ENCODE measurements at places on chromosomes 13 and 19. TPM values are rescaled to one million over a fixed set of nuclear protein-coding genes. Genes with fewer than 3 reads are reported as not detected.

The ZNF285 gene
- total RNA-seq = 3.0 TPM

DNA sequence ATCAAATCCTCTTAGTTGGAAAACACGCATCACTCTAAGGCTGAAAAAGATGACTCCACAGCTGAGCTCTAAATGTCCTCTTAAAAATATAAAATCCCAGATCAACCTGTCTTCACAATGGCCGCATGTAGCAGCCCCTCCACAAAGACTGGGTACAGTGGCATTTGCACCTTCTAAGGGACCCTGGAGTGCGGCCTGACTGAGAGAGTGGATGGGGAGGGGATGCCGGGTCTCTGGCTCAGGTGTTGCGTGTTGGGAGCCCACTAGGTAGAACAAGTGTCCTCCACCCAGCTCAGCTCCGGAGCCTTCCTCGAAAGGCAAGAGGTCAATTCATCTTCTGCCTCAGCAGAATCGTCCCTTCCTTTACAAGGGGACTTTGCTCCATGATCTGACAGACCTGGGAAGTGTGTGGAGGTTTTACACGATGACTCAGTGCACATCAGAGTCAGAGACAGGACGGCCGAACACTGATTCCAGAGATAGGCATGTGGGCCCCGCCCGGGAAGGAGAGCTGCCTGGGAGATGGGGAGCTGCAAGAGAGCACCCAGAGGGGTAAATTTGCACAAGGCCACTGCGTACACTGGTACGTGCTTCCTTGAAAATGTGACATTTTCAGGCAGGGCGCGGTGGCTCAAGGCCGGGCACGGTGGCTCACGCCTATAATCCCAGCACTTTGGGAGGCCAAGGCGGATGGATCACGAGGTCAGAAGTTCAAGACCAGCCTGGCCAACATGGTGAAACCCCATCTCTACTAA, 23.5 kb upstream of the SLC15A1 start:
- no peaks in the 10 kb centered on the region for H3K36me3 ChIP-seq
- H3K27me3 ChIP-seq = no peaks in the 10 kb centered on the region
- DNase-seq = no peak
- no peak overlapping the region for H3K4me3 ChIP-seq

The CBY2 gene
- total RNA-seq = not detected

GRCh38 chr13:97360610-97361009, 73.4 kb upstream of the RAP2A start:
- H3K36me3 ChIP-seq = peaks cover 5% of the 10 kb centered on the region
- DNase-seq = no peak
- no peak overlapping the region for H3K4me3 ChIP-seq
- peaks cover 27% of the 10 kb centered on the region for H3K4me1 ChIP-seq

DNA sequence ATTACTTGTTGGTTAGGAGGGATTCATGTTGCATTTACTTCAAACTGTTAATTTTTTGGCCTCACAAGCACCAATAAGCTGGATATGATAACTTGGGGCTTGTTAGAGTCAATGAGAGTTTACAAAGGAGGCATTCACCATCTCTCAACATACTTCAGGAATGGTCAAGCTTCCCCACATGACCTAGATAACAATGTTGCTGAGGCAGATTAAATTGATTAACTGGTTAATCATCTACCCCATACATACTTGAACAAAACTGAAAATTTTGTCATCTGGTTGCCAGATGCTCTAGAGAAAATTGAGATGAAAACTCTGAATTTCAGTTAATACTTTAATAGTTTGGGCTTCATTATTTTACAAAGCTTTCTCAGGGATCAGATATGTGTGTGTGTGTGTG, 43.0 kb upstream of the UBL3 start:
- no peak overlapping the region for H3K4me3 ChIP-seq
- H3K4me1 ChIP-seq = peaks cover under 1% of the 10 kb centered on the region
- H3K36me3 ChIP-seq = no peaks in the 10 kb centered on the region
- no peak overlapping the region for H3K27ac ChIP-seq
- H3K27me3 ChIP-seq = no peaks in the 10 kb centered on the region
- no peak for DNase-seq

The TLE6 gene
- 0.91 TPM for total RNA-seq

DNA sequence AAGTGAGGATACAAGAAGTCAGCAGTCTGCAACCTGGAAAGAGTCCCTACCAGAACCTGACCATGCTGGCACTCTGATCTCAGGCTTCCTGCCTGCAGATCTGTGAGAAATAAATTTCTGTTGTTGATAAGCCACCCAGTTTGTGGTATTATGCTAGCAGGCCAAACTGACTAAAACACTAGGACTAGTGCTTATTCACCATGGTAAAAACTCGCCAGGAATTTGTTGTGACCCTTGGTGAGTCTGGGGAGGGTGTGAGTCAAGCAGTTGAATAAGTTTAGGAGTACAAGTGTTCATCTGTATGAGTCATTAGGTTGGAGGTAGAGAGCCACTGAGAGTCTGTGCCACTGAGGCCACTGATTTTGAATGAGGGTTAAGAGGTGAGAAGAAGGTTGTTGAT, 3.6 kb downstream of the ZIK1 start:
- H3K4me1 ChIP-seq = peaks cover 17% of the 10 kb centered on the region
- no peak overlapping the region for H3K27ac ChIP-seq
- H3K36me3 ChIP-seq = peaks cover 46% of the 10 kb centered on the region
- H3K4me3 ChIP-seq = no peak overlapping the region
- DNase-seq = no peak

- no peaks in the 10 kb centered on the region for H3K4me1 ChIP-seq
- H3K4me3 ChIP-seq = no peak overlapping the region
- no peak overlapping the region for H3K27ac ChIP-seq
Measured at GRCh38 chr19:29040292-29040691, 172.7 kb downstream of the UQCRFS1 start.

- no peaks in the 10 kb centered on the region for H3K4me1 ChIP-seq
- no peak for DNase-seq
- H3K4me3 ChIP-seq = no peak overlapping the region
Measured at GRCh38 chr19:54521022-54521859, 18.6 kb downstream of the LAIR2 start.

The PSG1 gene
- not detected for total RNA-seq

The FCAR gene
- 6.3 TPM for total RNA-seq

The KLK5 gene
- not detected for total RNA-seq

- H3K27ac ChIP-seq = peak overlapping the region; percentile 42
- H3K36me3 ChIP-seq = no peaks in the 10 kb centered on the region
- no peak overlapping the region for H3K4me3 ChIP-seq
Measured at GRCh38 chr19:782878-783668, 14.2 kb upstream of the PTBP1 start.

DNA sequence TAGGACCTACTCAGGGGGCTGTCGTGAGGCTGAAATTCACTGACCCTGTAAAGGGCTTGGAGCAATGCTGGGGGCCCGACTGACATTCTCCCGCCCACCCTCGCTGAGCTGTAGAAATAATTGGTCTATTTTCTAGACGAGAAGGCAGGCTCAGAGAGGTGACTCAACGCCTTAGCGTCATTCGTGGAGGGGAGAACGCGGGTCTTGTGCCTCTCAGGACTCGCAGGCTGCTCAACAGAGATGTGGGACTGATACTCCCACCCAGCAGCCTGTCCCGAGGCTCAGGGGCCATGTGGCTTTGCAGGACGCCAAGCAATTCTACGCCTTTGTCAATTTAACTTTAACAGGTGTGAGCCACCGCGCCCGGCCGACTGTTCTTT, 23.6 kb upstream of the ASPDH start:
- no peak for DNase-seq
- H3K27ac ChIP-seq = no peak overlapping the region
- no peak overlapping the region for H3K4me3 ChIP-seq
- no peaks in the 10 kb centered on the region for H3K36me3 ChIP-seq

DNA sequence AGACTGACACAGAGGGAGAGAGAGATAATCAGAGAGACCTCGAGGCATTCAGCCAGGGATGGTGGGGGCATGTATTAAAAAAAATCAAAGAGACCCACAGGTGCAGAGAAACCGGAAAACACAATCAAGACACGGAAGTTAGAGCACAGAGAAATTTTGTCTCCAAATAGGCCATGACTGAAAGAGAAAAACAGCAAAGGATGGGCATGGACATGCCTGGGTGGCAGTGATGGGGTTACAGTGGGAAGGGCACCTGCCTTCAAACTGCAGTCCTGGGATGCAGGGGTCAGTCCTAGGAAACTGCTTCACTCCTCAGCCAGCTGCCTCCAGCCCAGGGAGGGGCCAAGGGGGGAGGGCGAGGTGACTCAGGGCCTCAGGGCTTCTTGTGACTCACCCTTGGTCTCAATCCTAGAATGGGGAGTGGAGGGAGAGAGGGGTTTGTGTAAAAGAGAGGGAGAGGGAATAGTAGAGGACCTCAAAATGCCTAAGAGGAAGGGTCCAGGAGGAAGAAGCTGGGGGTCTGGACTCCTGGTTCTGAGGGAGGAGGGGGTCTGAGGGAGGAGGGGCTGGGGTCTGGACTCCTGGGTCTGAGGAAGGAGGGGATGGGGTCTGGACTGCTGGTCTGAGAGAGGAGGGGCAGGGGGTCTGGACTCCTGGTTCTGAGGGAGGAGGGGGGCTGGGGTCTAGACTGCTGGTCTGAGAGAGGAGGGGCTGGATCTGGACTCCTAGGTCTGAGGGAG, 3.6 kb upstream of the KCNN4 start:
- no peaks in the 10 kb centered on the region for H3K27me3 ChIP-seq
- no peak for DNase-seq
- no peak overlapping the region for H3K27ac ChIP-seq
- H3K4me3 ChIP-seq = no peak overlapping the region
- no peaks in the 10 kb centered on the region for H3K36me3 ChIP-seq
- H3K4me1 ChIP-seq = peaks cover 20% of the 10 kb centered on the region

DNA sequence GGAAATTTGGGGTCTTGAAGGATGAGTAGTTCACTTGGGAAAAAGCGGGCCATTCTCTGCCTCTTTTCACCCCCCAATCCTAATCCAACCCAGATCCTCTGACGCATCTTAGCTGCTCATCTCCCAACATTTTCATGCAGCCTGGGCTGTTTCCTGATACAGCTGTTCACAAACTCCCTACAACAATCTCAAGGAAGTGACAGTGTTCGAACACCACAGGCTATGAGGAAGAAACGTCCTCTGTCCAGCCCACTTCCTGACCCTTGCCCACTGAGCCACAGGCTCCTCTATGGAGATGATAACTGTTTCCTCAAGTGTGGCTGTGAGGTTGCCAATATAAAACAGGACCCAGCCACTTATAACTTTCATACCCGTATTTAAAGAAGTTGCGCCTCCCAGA, 16.2 kb downstream of the LMTK3 start:
- peaks cover 43% of the 10 kb centered on the region for H3K27me3 ChIP-seq
- no peak overlapping the region for H3K27ac ChIP-seq
- no peak for DNase-seq

The SLAIN1 gene
- total RNA-seq = 12.3 TPM

- H3K27ac ChIP-seq = peak overlapping the region; percentile 89
- no peaks in the 10 kb centered on the region for H3K36me3 ChIP-seq
- peaks cover 13% of the 10 kb centered on the region for H3K4me1 ChIP-seq
- H3K27me3 ChIP-seq = no peaks in the 10 kb centered on the region
- no peak for DNase-seq
- peak overlapping the region; percentile 54 for H3K4me3 ChIP-seq
Measured at GRCh38 chr13:49400755-49401659, 42.9 kb downstream of the CAB39L start.

- H3K36me3 ChIP-seq = no peaks in the 10 kb centered on the region
- H3K4me3 ChIP-seq = no peak overlapping the region
- H3K4me1 ChIP-seq = peaks cover 28% of the 10 kb centered on the region
- DNase-seq = no peak
Measured at GRCh38 chr13:32252812-32253438, 62.2 kb downstream of the ZAR1L start.

- no peaks in the 10 kb centered on the region for H3K4me1 ChIP-seq
- no peak overlapping the region for H3K4me3 ChIP-seq
- no peaks in the 10 kb centered on the region for H3K36me3 ChIP-seq
- H3K27me3 ChIP-seq = no peaks in the 10 kb centered on the region
- DNase-seq = no peak
- no peak overlapping the region for H3K27ac ChIP-seq
Measured at GRCh38 chr13:51707461-51707860, 96.5 kb downstream of the DHRS12 start.

DNA sequence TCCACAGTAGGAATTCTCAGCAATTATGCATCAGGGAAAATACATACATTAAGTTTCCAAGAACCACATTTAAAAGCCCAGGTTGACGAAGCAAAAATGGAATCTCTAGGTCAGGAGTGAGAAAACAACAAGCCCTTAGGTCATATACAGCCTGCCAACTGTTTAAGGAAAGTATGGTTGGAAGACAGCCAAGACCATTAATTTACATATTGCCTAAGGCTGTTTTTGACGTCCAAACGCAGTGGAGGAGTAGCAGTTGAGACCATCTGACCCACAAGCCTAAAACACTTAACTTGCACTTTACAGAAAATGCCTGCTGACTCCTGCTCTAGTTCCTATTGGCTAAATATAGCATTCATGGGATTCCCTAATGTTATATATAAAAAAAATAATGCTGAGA, 299.0 kb downstream of the ITGBL1 start:
- H3K4me1 ChIP-seq = no peaks in the 10 kb centered on the region
- no peak overlapping the region for H3K4me3 ChIP-seq
- H3K27me3 ChIP-seq = no peaks in the 10 kb centered on the region
- no peaks in the 10 kb centered on the region for H3K36me3 ChIP-seq
- no peak for DNase-seq

The SERP2 gene
- 8.9 TPM for total RNA-seq

DNA sequence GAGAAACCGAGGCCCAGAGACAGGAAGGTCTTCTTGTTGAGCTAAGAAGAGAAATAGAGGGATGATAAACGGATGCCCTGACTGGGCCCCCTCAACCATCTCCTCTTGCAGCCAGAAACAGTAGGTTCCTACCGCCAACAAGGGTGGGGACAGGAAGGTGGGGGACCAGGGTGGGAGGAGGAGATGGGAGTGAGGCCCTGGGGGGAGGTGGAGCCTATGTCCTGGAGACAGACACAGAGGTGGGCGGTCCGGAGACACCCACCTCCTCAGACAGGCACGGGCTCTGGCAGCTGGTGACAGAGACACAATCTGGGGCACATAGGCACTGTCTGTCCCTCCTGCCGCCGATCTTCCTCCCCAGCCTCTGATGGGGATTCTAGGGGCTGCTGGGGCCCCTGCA, 16.9 kb downstream of the GADD45B start:
- H3K4me1 ChIP-seq = peaks cover 70% of the 10 kb centered on the region
- H3K27ac ChIP-seq = peak overlapping the region; percentile 14
- H3K4me3 ChIP-seq = no peak overlapping the region
- no peaks in the 10 kb centered on the region for H3K36me3 ChIP-seq

DNA sequence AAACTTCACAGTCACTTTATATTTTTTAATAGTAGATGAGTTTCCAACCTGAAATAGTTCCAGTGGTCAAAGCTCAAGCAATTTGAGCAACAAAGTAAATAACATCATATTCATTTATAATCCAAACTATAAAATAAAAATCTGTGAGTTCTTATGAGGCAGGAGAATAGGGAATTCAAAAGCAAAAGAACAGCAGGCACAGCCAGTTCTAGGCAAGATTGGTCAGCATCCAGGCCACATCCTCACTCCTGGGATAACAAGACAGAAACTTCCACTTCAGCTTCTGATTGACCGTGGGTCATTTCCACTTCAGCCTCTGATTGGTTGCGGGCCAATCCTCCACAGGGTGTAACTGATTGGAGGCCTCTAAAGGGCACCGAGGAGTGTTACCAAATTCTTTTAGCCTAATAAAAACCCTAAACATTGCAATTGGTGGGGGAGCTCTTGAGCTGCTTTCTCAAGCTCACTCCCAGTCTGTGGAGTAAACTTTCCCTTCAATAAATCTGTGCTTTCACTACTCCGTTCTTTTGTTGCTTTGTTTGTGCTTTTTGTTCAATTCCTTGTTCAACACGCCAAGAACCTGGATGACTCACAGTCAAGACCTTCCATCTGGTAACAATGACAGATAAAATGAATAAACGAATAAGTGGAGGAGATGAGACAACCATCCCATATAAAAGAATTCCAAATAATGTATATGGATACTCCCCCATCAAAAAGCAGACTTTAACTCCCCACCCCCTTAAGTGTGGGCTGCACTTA, 42.6 kb upstream of the AMER2 start:
- no peak for DNase-seq
- H3K27ac ChIP-seq = no peak overlapping the region
- no peaks in the 10 kb centered on the region for H3K4me1 ChIP-seq
- no peaks in the 10 kb centered on the region for H3K36me3 ChIP-seq
- H3K27me3 ChIP-seq = no peaks in the 10 kb centered on the region

Measured in esophagus muscularis mucosa (tissue), 4 donors.